Activated CD4-positive, alpha-beta T cell treated with anti-CD3 and anti-CD28 coated beads for 24 hours (primary cell): ENCODE measurements at places on chromosomes 16 and 17.

- no peak for DNase-seq
Observed at GRCh38 chr16:3157229-3158025, 22.6 kb downstream of the ZNF213 start.

DNA sequence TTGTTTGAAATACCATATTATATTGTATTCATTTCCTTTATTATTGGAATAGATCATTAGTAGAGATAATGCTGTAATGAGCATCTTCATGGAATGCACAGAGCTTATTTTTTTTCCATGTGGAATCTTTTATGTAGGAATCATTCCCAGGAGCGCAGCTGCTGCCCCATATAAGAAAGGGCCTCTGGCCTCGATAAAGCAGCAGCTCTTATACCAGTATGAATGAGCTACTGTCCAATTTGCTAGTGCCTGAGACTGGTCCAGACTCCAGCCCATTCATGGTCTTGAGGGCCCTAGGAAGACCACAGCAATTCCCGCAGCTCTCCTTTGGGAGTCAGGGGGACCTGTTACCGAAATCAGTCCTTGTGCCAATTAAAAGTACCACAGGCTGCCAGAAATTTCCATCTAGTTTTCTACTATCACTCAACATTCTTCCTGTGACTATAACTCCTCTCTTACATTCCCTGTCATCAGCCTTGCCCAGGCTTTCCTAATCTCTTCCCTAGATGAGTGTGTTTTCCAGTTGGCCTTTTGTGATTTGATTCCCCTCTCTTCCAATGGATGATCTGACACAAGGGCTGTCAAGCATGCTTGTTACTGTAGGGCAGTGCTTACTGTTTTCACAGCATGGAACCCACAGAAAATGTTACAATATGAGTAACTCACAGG, 1.9 kb downstream of the ZNF843 start:
- DNase-seq = no peak

GRCh38 chr16:307691-308312, 24.8 kb downstream of the PDIA2 start:
- no peak for DNase-seq

DNA sequence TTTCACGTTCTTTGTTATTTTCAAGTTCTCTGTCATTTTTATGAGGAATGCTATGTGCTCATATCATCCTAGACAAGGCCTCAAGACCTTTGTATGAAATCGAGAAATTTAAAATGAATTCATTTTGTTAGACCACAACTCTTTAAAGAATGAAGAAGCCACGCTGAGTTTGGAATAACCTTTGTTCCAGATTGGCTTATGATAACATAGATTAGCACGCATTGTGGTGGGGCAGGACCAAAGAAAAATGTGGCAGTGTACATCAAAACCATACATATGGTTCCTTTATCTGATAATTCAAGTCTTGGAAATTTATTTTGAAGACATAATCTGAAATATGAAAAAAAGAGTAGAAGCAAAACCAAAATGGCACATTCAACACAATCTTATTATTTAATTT, 2.2 kb downstream of the HSD17B2 start:
- no peak for DNase-seq

DNA sequence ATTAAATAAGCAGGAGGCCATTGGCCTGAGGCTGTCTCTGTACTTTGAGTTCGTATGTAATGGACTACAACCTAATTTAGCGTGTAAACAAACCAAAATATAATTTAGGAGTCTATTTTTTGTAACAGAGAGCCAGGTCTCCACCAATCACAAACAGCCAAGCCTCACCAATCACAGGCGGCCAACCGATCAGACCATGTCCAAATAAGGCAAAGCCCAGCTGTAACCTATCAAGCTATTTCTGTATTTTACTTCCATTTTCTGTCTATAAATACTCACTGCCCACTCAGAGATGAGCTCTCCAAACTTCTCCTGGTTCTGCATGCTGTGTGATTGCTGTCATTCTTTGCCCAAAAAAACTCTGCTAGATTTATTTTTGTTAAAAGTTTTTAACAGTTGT, 322.7 kb downstream of the NPIPA8 start:
- no peak for DNase-seq

DNA sequence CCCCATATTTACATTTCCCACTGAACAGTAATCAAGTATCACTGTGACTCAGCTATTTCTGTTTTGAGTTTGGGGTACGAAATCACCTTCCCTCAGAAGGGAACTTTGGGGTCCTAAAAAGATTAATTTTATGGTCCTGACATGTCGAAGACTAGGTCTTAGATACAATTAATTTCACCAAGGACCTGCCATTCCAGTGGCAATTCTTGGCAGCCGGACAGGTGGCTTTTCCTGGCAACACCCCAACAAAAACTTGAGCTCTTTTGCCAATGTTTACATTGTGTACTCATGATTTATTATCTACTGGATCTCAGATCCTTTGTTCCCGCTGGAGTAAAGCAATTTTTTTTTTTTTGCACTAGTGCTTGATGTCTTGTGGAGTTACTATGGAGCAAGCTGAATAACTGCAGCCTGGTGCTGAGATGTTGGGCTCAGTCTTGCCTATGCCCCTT, 14.4 kb downstream of the SLFN5 start:
- no peak for DNase-seq

GRCh38 chr17:43608313-43608712, 53.4 kb downstream of the MEOX1 start:
- peak; percentile 12 for DNase-seq

DNA sequence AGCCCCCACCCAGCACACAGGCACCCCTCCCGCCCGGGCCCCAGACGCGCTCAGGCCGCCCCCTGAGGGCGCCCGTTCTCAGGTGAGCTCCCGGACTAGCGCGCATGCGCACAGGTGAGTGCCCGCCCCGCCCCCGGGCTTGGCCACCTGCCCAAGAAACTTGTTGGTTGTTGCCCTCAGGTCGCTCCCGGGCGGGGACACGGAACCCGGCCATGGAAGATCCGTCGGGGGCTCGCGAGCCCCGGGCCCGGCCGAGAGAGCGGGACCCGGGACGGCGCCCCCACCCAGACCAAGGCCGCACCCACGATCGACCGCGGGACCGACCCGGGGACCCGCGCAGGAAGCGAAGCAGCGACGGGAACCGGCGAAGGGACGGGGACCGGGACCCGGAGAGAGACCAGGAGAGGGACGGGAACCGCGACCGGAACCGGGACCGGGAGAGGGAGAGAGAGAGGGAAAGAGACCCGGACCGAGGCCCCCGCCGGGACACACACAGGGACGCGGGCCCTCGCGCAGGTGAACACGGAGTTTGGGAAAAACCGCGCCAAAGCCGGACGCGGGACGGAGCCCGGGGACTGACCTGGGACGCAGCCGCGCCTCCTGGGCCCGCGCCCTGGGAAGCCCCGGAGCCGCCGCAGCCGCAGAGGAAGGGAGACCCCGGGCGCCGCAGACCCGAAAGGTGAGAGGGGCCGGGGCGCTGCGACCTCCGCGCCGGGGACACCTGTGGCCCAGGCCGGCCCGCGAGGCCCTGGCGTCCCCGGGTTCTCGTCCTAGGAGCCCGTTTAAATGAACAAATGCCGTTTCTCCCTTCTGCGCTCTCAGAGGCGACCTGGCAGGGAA, at the start of gene MARVELD3:
MARVELD3 (plus strand) TSS at position 167 of the 840 bp plus-strand sequence; CDS start at position 213, 46 bp downstream.
- no peak for DNase-seq

GRCh38 chr16:23420011-23420410, 33.0 kb downstream of the COG7 start:
- no peak for DNase-seq

- DNase-seq = no peak
Observed at GRCh38 chr16:30349675-30350074, 5.4 kb downstream of the CD2BP2 start.

- DNase-seq = no peak
Observed at GRCh38 chr17:68710035-68710780, 109.0 kb upstream of the FAM20A start.
